CD4-positive, alpha-beta memory T cell (primary cell): ENCODE measurements at places on chromosomes 4 and X. TPM values are rescaled to one million over a fixed set of nuclear protein-coding genes. Genes with fewer than 3 reads are reported as not detected.

- no peak for DNase-seq
Measured at GRCh38 chr4:84870398-84871163, 95.9 kb downstream of the WDFY3 start.

GRCh38 chr4:54277691-54278090, 48.6 kb downstream of the PDGFRA start:
- no peak for DNase-seq

Gene TSPAN7
- not detected for total RNA-seq

DNA sequence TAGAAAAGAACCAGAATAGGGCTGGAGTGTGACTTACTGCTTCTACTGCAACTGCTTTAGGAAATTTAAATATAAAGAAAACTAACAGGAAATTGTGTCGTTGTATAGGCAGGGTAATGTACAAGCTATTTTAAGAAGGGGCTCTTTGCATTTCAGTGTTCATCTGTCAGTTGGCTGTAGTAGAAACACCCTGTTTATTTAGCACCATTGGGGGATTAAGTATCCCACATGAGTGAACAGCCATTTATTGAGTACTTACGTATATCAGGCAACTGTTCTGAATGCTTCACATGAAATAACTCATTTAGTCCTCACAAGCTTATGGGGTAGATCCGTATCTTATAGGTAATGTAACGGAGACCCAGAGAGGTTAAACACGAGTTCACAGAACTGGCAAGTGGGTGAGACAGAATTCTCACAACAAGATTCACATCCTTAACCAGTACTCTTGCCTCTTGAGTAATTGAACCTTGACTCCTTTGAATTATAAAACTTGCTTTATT, 23.9 kb downstream of the STIM2 start:
- DNase-seq, result peak; percentile 47

DNA sequence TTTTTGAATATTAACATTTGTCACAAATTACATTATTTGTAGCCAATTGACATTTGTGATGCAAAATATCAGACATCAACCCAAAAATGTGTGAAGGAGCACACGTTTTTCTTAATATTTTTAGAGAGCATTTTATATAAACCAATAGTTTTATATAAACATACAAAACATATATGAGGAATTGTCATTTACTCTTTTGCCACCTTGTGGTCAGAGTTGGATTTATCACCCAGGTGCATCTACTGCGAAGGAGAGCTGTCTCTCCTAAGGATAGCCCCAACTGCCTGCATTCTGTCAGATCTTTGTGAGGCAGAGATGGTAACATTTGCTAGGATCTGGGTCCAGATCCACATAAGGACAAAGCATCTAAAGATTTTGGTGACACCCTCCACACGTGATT, 2.5 kb upstream of the USP27X start:
- peak; percentile 27 for DNase-seq

GRCh38 chr4:157996061-157997028, 176.5 kb downstream of the GASK1B start:
- DNase-seq, result no peak
